Stimulated activated CD8-positive, alpha-beta memory T cell treated with anti-CD3 and anti-CD28 coated beads, Interleukin-4, amount 100 ng/mL, for 24 hours (primary cell): ENCODE measurements at places on chromosomes 3 and 15.

- no peak for DNase-seq
Measured at GRCh38 chr3:104907507-104907906, 459.2 kb upstream of the ALCAM start.

DNA sequence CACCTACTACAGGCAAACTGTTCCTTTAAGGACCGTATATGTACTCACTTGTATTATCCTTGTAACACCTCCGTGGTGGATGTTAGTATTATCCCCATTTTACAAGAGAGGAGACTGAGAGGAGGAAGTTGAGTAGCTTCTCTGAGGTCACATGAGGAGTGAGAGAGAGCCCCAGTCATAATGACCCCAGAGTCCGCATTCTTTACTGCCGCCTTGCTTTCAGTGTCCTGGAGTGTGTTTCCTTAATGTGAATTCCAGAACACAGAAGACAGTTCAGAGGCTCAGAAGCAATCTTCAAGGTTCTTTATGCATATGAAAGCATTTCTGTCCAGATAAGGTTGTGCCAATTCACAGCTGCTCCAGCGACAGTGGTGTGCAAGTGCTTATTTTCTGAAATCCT is 199.2 kb downstream of the CACNA2D3 start:
- DNase-seq = no peak

DNA sequence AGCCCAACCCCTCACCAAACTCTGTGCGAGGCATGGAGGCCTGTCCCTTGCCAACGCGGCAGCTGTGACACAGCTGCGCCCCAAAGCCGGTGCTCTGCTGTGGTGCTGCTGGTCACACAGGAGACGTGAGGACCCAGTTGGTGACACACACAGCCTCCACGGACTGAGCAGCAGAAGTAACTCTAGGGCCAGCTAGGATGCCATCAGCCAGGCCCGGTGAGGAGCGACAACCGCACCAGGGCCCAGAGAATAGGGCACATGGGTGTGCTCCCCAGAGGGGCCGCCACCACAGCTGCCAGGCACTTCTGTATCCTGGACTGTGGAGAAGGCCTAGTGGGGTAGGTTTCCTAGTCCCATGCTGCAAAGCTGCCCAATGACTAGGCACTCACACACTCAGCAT is 10.7 kb downstream of the ZXDC start:
- no peak for DNase-seq

- DNase-seq = no peak
Measured at GRCh38 chr3:189630767-189631372, 319 bp upstream of the TP63 start.

GRCh38 chr15:66966256-66966655 is 99.1 kb upstream of the SMAD3 start:
- no peak for DNase-seq

DNA sequence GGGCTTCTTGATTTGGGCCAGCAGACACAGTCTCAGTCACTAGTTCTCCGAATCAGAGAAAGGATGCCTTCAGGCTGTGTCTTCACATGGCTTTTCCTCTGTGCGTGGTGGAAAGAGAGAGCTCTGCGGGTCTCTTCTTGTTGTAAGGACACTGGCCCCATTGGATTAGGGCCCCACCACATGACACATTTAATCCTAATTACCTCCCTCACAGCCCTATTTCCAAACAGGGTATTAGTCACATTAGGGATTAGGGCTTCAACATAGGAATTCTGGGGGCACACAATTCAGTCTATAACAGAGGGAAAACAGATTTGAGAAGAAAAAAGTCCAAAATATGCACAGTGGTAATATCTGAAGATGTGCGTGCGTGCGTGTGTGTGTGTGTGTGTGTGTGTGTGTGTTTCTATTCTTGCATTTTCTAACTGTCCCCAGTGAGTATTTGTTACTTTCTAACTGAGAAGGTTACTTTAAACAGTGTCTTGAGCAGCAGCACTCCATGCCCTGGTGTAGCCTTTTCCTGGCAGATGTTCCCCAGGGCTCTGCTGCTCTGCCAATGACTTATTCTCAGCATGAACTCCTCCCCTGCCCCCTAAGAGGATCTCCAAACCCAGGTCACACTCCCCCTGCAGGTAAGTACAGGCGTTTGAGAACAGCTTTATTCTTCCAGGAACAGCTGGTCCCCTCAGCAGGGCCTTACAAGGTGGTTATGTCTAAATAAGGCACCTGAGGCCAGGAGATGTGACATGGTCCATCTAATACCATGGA is 72.9 kb downstream of the RPL39L start:
- DNase-seq = peak; percentile 17

DNA sequence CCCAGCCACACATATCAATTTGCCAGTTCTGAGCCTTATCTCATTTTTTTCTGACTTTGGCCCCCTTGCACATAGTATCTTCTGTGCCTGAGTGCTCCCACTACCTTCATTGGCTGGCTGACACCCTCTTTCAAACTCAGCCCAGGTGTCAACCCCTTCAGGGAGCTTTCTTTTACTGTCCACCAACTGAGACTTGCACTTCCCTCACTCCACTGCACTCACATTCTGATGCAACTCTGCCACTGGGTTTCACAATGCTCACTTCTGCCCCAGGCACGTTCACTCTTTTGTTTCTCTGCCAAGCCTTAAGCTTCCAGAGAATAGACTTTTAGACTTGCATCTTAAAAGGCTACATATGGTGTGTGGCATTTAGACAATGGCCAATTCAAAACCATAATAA is 101.5 kb upstream of the CBLB start:
- DNase-seq = no peak

- no peak for DNase-seq
Measured at GRCh38 chr3:156497326-156497725, 57.6 kb downstream of the SSR3 start.

DNA sequence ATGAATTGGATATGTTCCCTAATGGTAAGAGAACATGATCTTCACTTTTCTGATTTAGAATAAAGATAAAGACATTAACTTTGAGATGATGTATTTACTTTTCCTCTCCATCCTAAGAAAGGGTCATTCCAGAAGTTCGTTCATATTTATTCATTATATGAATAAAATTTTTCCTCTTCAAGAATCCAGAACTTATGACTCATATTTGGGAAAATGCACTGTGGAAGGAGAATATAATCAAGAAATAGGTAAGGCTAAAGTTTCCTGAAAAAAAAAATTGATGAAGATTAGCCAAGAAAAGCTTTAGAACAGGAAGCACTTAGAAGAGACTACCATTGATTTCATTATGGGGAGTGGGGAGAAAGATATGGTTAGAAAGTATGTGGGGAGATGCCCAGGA is 36.5 kb upstream of the CBLB start:
- no peak for DNase-seq

- DNase-seq = peak; percentile 12
Measured at GRCh38 chr3:142270407-142270806, 45.0 kb upstream of the GK5 start.
